ENCODE measurements at places on chromosomes 3 and 15.

DNA sequence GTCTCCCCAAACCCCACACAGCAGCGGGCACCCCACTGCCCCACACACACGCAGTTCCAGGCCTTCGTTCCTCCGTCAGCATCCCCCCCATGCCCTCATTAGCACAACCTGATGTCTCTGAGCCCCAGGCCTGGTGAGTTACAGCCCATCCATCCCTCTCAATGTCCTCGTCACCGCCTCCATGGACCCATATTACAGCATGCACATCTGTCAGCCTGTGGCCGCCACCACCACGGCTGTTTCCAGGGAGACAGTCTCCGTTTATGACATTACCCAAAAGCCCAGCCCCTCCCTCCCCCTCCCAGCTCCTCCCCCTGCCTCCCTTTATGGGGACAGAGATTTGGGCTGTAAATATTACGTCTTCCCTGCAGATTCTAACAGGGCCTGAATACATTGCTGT lies 143.1 kb upstream of the LINGO1 start:
- DNase-seq: no peak

DNA sequence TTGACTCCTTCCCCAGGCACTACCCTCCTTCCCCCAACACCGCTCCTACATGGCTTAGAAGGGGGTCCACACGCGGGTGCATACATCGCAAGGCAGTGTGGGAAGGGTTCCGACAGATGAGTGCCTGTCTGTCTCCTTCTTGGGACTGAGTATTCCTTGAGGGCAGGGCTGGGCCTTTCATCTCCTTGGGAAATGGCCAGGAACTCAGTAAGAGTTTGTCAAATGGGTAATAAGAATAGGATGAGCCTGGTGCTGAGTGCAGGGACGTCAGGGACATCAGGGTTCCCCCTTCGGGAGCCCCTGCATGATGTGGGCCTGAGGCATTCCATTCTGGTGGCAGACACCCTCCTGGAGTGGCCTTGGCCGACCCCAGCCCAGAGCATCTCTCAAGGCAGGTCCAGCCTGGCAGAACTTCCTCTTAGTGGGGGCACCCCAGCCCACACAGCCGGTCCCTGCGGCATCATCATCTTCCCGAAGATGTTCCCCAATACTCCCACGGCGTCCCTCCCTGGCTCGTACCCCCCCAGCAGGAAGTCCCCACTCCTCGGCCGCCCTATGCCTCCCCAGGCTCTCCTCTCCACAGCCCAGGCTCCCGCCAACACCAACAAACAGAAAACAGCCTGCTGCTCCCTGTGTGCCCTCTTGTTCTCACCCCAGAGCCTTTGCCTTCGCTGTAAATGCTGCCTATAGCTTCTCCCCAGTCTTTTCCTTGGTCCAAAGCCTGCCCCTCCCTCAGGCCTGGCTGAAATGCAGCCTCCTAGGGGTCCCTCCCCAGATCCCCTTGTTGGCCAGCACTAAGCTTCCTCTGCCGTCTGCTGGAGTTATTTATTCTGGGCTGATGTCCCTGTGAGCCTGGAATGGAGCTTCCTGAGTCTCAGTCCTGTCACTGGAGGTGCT lies 67.5 kb upstream of the LCTL start:
- no peak for DNase-seq

GRCh38 chr3:31661286-31661685 lies 128.6 kb downstream of the STT3B start:
- no peak for DNase-seq

- DNase-seq: no peak
These were observed 188.5 kb downstream of the CADPS start for GRCh38 chr3:62686503-62687294.

- no peak for DNase-seq
These were observed 515.2 kb downstream of the NTRK3 start for GRCh38 chr15:87741350-87741749.

GRCh38 chr3:25503898-25504301 lies 75.8 kb downstream of the RARB start:
- no peak for DNase-seq
